Diencephalon (tissue), 1 donor: ENCODE measurements at places on chromosomes 13 and 19. TPM values are rescaled to one million over a fixed set of nuclear protein-coding genes. Genes with fewer than 3 reads are reported as not detected.

The SUPT20H gene
- 73.1 TPM for total RNA-seq

The CCDC8 gene
- total RNA-seq: 8.1 TPM

The C1QTNF9B gene
- not detected for total RNA-seq

The CYP4F8 gene
- not detected for total RNA-seq

The ALKBH7 gene
- 59.5 TPM for total RNA-seq

The HSD11B1L gene
- 39.9 TPM for total RNA-seq

The NLRP7 gene
- not detected for total RNA-seq

The SIGLEC8 gene
- total RNA-seq: 2.3 TPM

The KIR2DL1 gene
- not detected for total RNA-seq

The ZNF844 gene
- total RNA-seq: 12.9 TPM

The NKG7 gene
- 0.46 TPM for total RNA-seq

The GPR12 gene
- total RNA-seq: 36.7 TPM

The KLF1 gene
- 0.69 TPM for total RNA-seq

The STXBP2 gene
- total RNA-seq: 3.5 TPM

The THSD1 gene
- total RNA-seq: 12.7 TPM

The OR10H1 gene
- not detected for total RNA-seq

The LENG9 gene
- total RNA-seq: 1.6 TPM

The FARP1 gene
- total RNA-seq: 94.3 TPM

The PCDH20 gene
- 24.0 TPM for total RNA-seq

The SH2D3A gene
- total RNA-seq: 8.5 TPM

The SPACA4 gene
- not detected for total RNA-seq

The OPA3 gene
- 4.8 TPM for total RNA-seq

The ATP1A3 gene
- total RNA-seq: 423 TPM

The C1QTNF9 gene
- total RNA-seq: 0.23 TPM

The RXFP2 gene
- total RNA-seq: 0.69 TPM

The HIF3A gene
- total RNA-seq: 8.8 TPM

The FAM216B gene
- total RNA-seq: 17.8 TPM

The SIAH3 gene
- 5.3 TPM for total RNA-seq

The DACH1 gene
- total RNA-seq: 29.8 TPM

The KMT2B gene
- total RNA-seq: 6.2 TPM

The FOXA3 gene
- not detected for total RNA-seq

The CARD8 gene
- total RNA-seq: 30.7 TPM

The APLP1 gene
- 328 TPM for total RNA-seq

The FUT3 gene
- total RNA-seq: not detected
